ENCODE measurements at places on chromosomes 3 and 15. TPM values are rescaled to one million over a fixed set of nuclear protein-coding genes. Genes with fewer than 3 reads are reported as not detected.

DNA sequence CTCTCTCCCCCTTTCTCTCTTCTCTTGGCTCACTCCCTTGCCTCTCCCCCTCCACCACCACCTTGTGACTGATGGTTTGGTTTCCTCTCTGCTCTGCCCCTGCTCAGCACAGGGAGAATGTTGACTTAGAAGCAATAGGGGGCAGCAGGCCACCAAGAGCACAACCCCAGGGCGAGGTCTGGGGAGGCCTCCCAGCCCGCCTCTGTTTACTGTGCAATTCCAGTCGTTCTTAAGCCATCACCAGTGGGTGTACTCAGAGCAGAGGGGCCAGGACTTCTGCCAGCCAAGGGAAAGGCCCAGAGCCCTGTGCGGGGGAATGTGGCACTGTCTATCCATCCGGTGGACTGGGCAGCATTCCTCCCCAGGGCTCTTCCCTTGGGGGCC is 5.7 kb upstream of the APEH start:
- no peak for ATAC-seq

DNA sequence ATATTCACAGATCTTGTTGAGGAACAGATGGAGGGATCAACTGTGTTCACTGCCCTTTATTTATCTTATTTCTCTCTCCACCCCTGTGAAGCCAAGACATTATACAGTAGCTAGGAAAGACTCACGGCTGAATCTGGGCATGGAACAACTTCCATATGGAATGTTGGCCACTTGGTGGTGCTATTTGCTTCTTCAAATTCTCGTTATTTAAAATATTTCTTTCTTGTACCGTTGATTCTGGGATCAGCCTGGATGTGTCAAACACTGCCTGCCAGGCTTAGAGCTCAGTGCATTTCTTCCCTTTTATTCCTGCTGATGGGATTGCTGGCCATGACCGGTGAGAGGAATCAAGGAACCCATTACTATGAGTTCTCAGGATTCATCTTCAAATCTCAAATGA is 17.5 kb upstream of the GASK1A start:
- ATAC-seq, result no peak

- no peak for ATAC-seq
Measured at GRCh38 chr3:55591888-55592287, 104.8 kb upstream of the WNT5A start.

- no peak for ATAC-seq
Measured at GRCh38 chr3:4656059-4656458, 162.9 kb downstream of the ITPR1 start.

DNA sequence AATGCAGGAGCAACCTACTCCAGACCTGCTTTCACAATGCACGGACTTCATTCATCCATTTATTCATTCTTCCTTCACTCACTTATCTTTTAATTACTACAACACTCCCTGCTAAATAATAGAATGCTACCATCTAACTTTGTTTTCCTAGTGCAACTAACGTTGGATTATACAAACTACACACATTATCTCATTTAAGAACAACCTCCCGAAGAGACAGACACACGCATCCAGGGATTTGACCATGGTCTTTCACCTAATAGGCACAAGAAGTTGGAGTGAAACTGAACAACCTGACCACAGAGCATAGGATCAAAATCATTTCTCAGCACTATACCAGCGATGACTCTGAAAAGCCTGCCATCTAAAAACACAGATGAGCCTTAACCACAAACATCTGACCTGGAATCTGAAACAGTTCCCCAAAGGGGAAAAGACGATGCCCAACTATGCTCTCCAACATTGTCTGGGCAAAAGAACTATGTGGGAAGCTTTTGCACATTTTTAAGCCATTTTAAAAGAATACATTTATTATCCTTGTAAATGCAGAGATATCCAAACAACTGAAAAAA is 21.0 kb downstream of the ZNF385D start:
- ATAC-seq, result no peak

- ATAC-seq, result no peak
Measured at GRCh38 chr3:136022529-136023263, 57.2 kb downstream of the PPP2R3A start.

GRCh38 chr15:34795267-34796081 is at the start of gene ACTC1:
Gene ACTC1 (minus strand): TSS chr15:34795549. CDS start chr15:34794808, 741 bp downstream.
- no peak for ATAC-seq

DNA sequence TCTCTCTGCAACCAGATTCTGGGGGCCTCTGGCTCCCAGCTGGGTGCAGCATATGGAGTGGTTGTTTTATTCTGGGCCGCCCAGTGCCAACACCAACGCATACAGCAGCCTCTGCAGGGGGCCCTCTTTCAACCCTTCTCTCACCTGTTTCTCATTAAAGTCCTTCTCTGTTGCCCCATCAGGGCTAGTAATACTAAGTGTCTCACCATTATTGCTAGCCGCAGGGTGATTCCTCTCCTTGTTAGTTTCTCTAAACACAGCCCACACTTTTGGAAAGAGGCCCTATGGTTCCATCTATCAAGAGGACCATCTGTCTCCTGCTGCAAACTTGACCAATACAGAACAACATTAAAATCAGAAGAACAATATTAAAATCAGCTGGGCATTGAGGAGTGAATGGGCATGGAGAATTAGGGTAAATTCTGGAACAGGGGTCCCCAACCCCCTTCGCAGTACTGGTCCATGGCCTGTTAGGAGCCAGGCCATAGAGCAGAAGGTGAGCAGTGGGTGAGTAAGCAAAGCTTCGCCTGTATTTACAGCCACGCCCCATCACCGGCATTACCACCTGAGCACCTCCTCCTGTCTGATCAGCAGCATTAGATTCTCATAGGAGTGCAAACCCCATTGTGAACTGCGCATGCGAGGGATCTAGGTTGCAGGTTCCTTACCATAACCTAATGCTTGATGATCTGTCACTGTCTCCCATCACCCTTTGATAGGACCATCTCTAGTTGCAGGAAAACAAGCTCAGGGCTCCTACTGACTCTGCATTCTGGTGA is 36.5 kb downstream of the ALS2CL start:
- ATAC-seq, result no peak

GRCh38 chr3:140146668-140147067 is 211.7 kb downstream of the CLSTN2 start:
- ATAC-seq, result no peak

GRCh38 chr15:62740141-62741004 is 302.2 kb upstream of the TPM1 start:
- ATAC-seq, result no peak

Gene GOLGA6L9
- 1.7 TPM for total RNA-seq

Gene PLSCR1
- 22.6 TPM for total RNA-seq

Gene TLR9
- 0.30 TPM for total RNA-seq

All from activated T-helper 17 cell treated with anti-CD3 and anti-CD28 coated beads, Interleukin-2, amount 50 U/mL, for 72 hours (primary cell).